ENCODE measurements at places on chromosomes 2 and 18. TPM values are rescaled to one million over a fixed set of nuclear protein-coding genes. Genes with fewer than 3 reads are reported as not detected.

DNA sequence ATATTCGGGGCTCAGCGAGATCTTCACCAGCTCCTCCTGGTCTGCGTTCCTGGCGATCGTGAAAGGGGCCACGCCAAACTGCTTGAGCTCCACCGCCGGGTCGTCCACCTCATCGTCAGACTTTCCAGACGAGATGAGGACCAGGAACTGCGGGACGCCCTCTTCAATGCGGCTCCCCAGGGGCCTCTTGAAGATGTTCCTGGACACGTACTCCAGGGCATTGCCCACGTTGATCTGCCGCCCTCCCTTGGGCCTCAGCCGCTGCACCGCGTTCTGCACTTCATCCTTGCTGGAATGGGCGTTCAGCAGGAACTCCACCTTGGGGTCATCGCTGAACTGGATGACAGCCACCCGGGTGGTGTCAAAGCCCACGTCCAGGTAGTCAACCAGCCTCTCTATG lies 42.1 kb downstream of the COL6A3 start:
- DNase-seq, result no peak

GRCh38 chr2:237692601-237693290 lies 65.4 kb downstream of the LRRFIP1 start:
- no peak for DNase-seq

DNA sequence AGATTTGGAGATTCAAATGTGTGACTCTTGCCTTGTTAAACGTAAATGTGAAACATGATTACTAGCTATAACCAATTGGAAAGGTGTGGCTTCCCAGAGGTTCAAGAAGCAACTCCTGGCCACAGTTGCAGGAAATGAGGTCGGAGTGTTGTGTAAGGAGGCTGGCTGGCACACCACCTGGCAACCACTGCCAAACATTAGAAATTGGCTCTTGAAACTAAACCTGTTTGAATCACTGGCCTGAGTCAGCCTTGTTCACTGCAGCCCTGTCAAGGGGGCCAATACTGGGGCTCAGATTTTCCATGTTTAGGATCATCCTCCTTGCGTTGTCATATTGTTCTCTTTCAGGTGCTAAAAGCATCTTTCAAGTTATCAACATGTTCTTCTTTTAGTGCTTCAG lies 206.3 kb downstream of the ARL6IP6 start:
- peak; percentile 85 for DNase-seq

- DNase-seq, result no peak
Measured at GRCh38 chr2:74026687-74027241, 42.1 kb downstream of the TET3 start.

GRCh38 chr2:239158641-239159475 lies 242.0 kb downstream of the HDAC4 start:
- no peak for DNase-seq

- no peak for DNase-seq
Measured at GRCh38 chr2:199524689-199525574, 67.2 kb upstream of the SATB2 start.

- no peak for DNase-seq
Measured at GRCh38 chr2:236977063-236977851, 108.4 kb upstream of the COPS8 start.

Gene CGREF1
- total RNA-seq, result 6.8 TPM

Gene ANAPC1
- 65.3 TPM for total RNA-seq

Gene PCARE
- under 0.01 TPM for total RNA-seq

Gene CCDC68
- 2.2 TPM for total RNA-seq

Measured in mammary epithelial cell (primary cell).